KBM-7 (cell line): ENCODE measurements at places on chromosomes 4 and X.
A peak's percentile ranks its signal among the peaks of the same experiment; 100 is the strongest.

GRCh38 chr4:176981074-176981473, 188.4 kb upstream of the VEGFC start:
- DNase-seq: peak; percentile 31

DNA sequence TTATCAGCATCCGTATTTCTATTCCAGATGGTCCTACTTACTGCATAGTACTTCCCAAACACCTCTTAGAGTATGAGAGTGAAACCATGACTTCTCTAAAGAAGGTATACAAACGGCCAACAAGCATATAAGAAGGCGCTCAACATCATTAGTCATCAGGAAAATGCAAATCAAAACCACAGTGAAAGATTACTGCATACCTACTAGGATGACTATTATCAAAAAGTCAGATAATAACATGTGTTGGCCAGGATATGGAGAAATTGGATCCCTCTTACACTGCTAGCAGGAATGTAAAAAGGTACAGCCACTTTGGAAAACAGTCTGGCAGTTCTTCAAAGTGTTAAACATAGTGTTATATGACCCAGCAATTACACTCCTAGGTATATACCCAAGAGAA, 215.3 kb upstream of the CXorf66 start:
- DNase-seq: no peak

DNA sequence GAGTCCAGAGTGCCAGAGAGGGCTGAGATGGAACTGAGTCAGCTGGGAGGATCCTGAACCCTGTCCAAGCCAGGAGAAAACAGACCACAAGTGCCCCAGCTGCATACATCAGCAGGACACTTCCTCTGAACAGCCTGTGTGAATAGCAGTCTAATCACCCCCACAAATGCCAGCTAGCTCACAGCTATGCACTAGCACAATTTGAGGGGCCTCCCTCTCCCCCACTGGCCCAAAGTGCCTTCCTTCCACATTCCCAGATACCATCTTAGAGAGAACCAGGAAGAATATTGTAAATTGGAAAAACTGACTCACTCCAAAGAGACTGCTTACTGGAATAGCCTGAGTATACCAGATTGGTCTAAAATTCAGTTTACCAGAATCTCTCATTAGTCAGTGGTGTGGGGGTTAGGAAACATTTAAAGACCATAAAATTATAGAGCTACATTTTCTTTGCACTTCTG, 292.6 kb upstream of the KLF3 start:
- no peak for DNase-seq

- DNase-seq: no peak
Observed at GRCh38 chrX:118499295-118499694, 3.7 kb downstream of the DOCK11 start.

DNA sequence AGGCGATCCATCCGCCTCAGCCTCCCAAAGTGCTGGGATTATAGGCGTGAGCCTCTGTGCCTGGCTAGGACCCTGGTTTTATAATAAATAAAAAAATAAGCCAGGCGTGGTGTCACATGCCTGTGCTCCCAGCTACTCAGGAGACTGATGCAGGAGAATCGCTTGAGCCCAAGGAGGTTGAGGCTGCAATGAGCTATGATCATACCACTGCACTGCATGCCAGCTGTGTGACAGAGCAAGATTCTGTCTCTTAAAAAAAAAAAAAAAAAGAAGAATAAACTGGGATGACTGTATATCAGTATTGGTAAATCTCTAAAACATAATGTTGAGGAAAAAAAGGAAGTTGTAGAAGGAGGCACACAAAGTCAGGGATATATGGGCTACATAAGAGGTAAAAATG, 45.7 kb upstream of the SLC34A2 start:
- no peak for DNase-seq

DNA sequence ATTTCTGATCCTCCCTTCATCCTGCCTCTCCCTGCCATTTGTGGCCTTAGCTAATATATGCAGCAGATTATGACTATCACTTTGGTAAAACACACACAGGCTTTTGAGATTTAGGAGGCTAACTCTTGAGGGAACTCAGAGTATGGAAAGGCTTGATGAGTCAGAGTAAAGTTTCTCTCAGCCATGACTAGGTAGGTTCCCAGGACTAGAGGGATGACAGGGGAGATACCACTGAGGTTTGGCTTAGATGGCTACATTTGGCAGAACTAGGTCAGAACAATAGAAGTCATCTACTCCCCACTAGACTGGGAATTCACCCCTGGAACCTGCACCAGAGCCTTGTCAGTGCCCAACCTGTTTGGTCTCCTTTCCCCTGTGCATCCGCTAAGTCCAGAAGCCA, 585.7 kb downstream of the TLL1 start:
- DNase-seq: no peak

GRCh38 chrX:111743316-111743715, 62.3 kb downstream of the ALG13 start:
- no peak for DNase-seq

GRCh38 chr4:38526412-38526811, 137.6 kb upstream of the KLF3 start:
- no peak for DNase-seq

DNA sequence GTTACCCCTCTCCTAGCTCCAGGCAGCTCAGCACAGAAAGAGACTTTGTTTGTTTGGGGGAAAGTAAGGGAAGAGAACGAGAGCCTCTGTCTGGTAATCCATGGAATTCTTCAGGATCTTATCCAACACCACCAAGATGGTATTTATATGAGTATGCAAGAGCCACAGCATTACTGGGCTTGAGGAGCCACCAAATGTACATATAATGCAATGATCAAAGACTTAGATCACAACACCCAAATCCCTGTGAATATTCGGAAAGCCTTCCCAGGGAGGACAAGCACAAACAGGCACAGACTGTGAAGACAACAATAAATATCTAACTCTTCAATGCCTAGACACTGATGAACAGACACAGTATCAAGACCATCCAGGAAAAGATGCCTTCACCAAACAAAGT, 116.6 kb downstream of the UPRT start:
- no peak for DNase-seq

- no peak for DNase-seq
Observed at GRCh38 chr4:55742655-55743202, 76.9 kb upstream of the EXOC1L start.

DNA sequence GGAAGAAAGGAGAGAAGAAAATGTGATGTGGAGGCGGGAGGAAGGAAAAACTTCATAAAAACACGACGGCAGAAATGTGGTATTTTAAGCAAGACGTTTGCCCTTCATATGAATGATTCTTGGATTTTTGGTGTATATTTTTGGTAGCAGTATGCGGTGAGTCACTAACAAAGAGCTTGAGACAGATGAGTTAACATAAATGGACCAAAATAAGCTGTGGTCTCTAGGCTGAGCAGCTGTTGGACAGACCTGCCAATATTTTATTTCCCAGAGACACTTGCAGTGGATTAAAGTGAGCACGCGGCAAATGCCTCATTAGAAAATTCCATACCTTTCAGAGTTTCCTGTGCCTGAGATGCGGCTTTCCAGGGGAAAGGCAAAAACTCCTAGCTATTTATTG, 43.1 kb upstream of the RPS6KA3 start:
- no peak for DNase-seq

DNA sequence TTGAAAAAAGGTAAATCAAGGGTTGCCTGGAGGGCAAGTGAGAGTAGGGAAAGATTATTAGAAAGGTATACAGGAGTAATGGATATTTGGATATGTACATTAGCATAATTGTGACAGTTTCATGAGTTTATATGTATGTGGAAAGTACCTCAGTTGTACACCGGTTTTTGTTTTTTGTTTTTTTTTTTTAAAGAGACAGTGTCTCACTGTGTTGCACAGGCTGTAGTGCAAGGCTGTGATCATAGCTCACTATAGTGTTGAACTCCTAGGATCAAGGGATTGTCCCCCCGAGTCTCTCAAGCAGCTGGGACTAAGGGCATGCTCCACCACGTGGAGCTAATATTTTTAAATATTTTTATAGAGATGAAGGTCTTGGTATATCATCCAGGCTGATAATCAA, 15.3 kb upstream of the HPGD start:
- DNase-seq: no peak

- DNase-seq: no peak
Observed at GRCh38 chrX:140765043-140765784, 55.7 kb downstream of the LINC00632 start.

DNA sequence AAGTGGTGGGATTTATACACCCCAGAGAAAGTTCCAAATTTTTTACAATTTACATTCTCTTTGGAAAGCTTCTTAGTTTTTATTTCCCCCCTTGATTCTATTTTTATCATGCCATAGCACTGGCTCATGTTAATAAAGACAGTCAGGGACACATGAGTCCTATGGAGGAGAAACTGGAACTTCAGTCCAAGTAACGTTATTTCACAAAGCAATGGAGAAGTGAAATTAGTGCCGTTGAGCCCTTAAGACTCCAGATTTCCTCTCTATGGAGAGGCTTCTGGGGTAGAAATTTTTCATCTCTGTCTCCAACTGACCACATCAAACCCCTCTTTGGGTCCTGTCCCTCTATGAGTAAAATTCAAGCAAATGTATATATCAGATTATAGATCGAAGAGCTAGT, 12.8 kb upstream of the TASL start:
- DNase-seq: no peak

- no peak for DNase-seq
Observed at GRCh38 chrX:131747173-131747572, 203.3 kb downstream of the OR13H1 start.

GRCh38 chr4:172808196-172808595, 360.4 kb upstream of the GALNT7 start:
- no peak for DNase-seq

DNA sequence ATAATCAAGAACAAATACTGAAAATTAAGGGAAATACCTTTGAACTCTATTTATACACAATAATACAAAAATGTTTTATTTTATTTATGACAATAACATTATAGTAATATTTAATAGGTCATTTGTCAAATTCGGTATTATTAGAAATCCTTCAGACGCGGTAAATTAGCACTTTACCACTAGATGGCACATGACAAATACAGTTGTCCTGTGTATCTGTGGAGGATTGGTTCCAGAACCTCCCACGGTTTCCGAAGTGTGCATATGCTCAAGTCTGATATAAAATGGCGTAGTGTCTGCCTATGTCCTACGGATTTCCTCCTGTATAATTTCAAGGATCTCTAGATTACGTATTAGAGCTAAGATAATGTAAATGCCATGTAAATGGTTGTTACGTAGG, 8.1 kb upstream of the LINC00632 start:
- DNase-seq: peak; percentile 17

DNA sequence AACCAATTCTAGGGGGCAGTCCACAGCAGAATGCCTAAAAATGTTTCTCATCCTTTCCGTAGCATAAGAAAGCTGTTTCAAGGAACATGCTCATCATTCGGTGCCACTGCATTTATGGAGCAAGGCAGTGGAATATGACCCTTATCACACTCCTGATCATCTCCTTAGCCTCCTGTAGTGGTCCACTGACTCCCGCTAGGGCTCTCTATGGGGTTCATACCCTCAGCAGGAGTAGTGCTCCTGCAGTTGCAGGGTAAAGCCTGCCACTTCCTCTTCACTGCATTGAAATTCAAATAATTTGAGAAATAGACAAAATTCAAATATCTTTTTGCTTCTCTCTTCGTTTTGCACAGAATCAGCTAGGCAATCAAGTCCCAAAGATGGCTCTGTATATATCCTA, 107.0 kb downstream of the NDST3 start:
- DNase-seq: no peak

DNA sequence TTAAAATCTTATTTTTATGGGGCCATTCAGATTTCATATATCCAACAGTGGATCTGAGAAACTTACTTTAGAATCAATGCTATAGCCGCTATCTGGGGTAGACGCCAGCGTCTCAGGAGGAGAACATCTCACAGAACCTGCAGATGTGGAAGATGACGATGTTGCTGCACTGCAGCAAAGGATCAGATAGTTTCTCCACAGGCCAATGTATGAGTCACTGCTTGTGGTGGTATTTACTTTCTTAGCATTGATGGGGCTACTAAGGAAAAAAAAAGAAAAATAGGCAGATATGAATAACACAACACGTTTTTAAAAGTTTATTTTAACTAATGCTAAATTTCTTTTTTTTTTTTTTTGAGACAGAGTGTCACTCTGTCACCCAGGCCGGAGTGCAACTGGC, 85.9 kb downstream of the ZAR1 start:
- no peak for DNase-seq

- DNase-seq: peak; percentile 82
Observed at GRCh38 chr4:70945046-70945445, 42.9 kb downstream of the MOB1B start.

- DNase-seq: no peak
Observed at GRCh38 chr4:38235354-38235753, 275.2 kb downstream of the PTTG2 start.

GRCh38 chr4:155887847-155888570, 15.5 kb upstream of the TDO2 start:
- DNase-seq: no peak

- DNase-seq: no peak
Observed at GRCh38 chr4:8269535-8270417, at the start of gene HTRA3. TSS of gene HTRA3 (plus strand) at chr4:8269754. CDS start at chr4:8269969, 215 bp downstream.

DNA sequence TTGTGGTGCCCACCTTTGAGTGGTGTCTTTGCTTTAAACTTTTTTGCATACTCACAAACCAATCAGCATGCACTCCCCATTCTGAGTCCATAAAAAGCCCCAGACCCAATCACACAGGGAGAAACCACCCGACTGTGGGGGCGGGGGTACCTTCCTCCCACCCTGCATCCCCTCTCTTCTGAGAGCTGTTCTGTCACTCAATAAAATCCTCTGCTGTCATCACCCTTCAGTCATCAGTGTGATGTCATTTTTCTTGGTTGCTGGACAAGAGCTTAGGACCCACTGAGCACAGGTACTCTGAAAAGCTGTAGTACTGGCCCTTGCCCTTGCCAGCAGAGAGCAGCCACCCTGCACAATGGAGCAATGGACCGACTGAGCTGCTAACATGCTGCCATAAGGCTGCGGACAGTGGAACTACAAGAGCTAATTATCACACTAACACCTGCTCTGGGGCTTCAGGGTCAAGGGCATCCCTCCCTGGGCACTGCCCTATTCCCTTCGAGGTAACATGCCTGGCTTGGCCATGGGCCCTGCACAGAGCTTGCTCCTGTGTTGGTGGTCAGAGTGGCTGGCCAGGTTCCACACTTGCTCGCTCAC, 62.9 kb upstream of the PGRMC2 start:
- DNase-seq: no peak

GRCh38 chrX:68686097-68686977, 38.9 kb downstream of the STARD8 start:
- peak; percentile 87 for DNase-seq

DNA sequence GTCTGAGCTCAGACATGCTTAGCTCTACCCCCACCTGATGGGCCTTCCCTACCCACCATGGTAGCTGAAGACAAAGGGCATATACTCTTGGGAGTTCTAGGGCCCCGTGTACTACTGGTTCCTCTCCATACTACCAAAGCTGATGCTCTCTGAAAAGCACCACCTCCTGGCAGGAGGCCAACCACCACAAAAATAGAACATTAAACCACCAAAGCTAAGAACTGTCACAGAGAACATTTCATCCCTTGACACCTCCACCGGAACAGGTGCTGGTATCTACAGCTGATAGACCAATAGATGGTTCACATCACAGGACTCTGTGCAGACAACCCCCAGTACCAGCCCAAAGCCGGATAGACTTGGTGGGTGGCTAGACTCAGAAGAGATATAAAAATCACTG, 13.4 kb downstream of the EDA2R start:
- no peak for DNase-seq
